Activated T-cell treated with anti-CD3 and anti-CD28 coated beads for 1 hour (primary cell): ENCODE measurements at places on chromosomes 16 and 17.
A peak's percentile ranks its signal among the peaks of the same experiment; 100 is the strongest.

DNA sequence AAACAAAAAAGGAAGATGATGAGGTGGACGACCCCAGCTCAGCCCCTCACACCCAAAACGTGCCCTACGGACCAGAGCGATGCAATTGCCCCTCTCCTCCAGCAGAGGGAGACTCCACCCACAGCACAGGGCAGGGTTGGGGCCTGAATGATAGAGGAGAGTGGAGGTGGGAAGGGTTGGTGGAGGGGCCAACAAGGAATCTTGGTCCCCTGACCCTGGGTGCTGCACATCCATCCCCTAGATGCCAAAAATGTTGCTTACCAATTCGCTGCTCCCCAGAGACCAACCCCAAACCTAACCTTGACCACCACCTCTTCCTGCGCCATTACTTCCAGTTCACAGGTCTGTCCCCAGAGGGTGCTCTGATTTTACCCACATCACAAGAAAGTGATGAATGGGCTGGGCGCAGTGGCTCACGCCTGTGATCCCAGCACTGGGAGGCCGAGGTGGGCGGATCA, 12.9 kb downstream of the P2RX5 start:
- peak; percentile 47 for DNase-seq

- no peak for DNase-seq
Measured at GRCh38 chr17:37725601-37726146, 19.2 kb downstream of the HNF1B start.

GRCh38 chr17:57914273-57915142, 40.7 kb downstream of the CUEDC1 start:
- DNase-seq: no peak

GRCh38 chr17:77286641-77287431, 146.1 kb downstream of the SEC14L1 start:
- no peak for DNase-seq

DNA sequence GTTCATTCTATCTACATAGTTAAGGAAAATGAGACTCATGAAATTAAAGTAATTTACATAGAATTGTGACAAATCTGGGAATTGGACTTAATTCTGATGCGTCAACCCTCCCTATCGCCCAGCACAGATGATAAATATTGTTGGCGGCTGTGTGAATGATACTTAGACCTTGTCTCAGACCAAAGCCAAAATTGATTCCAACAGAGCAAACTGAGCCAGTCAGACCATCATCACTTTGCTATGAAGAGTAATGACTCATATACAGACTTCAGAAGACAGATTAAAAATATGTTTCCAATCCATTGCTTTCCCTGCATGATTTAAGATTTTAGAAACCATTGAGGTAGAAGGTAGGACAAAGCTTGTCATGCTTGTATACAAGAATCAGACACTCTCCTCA, 1156.7 kb upstream of the CDH8 start:
- no peak for DNase-seq

DNA sequence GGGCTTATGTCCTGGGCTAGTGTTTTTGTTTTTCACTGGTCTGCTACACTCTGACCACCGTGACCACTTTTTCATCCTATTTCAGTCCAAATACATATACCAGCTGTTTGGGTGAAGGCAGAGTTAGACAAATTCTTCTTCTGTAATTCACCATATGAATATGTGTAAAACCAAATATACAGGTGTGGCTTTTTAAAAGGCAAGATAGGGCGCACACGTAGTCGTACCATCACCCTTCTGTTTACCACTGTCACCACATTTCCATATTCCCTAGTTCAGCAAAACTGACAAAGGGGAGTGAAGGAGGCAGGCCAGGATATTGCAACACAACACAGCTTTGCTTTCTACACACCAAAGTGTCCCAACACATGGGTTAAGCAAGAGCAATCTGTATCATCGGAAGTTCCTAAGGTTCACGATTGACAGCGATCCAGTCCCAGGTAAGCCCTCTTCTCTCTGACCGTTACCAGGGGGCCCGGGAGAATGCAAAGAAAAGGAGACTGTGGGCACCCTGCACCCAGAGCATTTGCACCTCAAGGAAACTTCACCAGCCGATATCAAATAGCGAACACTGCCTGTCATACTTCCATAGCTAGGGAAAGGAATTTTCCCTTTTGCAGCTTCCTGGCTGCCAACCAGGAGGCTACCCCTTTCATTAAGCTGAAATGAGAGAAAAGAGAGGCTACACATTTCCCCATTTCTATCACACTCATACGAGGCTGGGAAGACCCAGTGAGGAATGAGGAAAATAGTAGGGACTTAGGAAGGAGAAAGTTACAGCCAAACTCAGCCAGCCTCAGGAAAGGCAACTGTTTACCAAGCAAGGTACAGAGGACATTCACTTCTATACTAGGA, 23.1 kb downstream of the CREBBP start:
- no peak for DNase-seq

GRCh38 chr16:1338855-1339675, 5.6 kb downstream of the BAIAP3 start:
- no peak for DNase-seq

DNA sequence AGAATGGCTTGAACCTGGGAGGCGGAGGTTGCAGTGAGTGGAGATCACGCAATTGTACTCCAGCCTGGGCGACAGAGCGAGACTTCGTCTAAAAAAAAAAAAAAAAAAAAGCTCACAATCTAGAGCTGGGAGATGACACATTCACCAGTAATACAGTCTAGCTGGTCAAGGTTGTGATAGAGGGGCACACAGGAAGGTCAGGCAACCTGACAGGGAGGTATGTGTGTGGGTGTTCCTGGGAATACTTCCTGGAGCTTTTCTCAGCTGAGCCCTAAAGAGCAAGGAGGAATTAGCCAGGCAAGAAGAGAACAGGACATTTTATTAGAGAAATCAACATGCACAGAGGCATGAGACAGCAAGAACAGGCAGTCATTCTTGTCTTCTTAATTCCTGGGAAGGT, 216.7 kb downstream of the SHISA9 start:
- no peak for DNase-seq

- no peak for DNase-seq
Measured at GRCh38 chr16:56341656-56342399, 83.5 kb downstream of the AMFR start.

DNA sequence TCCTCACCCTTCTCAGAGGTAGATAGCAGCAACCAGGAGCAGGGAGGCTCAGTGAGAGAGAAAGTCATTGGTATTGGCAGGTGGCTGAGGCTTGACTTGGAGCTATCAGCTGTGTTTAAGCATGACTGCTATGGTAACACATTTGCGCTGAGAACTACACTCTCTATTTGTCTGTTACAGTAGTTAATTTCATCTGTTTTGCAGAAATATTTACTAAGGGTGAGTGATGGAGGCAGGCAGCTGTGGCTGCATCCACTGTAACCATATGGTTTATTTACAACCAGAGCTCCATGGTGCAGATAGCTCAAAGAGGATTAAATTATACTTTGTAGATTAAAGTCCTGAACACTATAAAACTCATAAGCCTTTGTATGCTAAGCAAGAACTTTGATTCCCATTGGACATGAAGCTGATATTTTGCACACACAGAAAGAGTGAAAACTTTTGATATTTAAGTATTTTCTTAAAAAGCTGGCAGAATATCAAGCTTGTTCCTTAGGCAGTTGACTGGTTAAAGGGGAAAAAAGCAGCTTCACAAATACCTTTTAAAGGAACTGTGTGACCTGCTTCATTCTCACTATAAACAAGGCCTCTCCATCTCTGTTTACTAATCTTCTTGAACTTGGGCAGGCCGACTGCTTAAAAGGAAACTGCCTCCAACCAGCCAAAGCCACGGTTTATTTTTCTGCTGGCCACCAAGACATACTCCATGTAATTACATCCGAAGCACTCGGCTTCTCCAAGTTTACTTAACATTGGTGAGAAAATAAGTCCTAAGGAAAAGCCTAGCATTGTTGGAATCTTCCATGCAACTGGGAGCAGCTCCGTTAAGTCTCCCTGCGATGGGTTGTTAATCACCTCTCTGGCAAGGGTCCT, 299.8 kb upstream of the ZFHX3 start:
- no peak for DNase-seq

GRCh38 chr17:509316-509715, 156.7 kb upstream of the RPH3AL start:
- DNase-seq: no peak

DNA sequence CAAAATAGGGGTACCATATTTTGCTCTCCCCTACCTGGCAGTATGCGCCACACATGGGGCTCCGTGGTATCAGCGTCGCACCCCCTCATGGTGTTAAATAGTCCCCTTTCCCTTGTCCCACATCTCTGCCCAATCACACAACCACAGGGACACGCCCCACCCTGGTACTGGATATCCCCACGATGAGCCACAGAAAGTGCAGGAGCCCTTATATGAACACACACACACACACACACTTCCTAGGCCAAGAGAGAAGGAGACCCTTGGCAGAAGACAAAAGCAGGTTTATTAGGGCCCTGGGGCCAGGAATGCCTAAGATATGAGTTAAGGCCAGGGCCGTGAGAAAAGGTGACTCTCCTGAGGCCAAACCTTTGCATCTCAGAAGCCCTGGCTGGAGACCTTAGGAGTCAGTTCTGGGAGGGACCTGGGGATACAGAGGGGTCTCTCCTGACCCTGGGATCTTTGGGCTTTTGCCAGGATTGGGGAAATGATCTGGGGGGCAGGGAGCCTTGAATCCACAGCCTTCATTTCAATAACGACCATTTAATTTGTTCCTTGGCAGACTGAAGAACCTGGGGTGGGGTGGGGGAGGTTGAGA, 11.6 kb downstream of the COPZ2 start:
- DNase-seq: no peak

DNA sequence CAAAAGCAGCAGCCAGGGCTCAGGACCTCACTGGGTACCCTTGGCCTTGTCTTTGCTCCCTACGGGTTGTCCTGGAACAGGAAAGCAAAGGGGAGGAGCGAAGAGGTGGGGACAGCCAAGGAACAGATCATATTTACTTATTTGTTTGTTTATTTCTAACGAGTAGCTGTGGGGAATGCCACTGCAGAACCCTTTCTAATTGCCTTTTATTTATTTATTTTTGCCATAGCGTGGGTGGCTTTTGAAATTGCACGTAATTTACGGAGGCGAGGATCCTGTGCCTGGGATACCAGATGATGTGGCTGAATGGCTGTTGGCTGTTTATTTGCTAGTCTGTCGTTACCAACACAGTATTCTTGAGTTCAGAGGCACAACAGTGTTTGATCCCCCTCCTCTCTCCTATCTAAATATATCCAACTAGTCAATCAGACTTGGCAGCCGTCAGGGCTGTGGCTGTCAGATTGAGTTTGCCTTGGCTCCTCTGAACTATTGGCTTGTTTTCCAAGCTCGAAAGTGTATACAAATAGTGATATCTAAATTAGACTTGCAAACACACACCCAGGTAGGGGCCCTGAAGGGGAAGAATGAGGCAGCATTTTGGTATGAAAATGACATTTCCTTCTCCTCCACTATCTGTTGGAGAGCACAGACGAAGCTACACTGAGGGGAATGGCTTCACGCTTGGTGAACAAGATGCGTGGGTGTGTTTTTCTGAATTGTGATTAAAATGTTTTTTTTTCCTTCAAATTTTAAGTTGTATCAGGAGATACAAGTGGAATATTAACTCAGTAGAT, 110.4 kb downstream of the MSI2 start:
- no peak for DNase-seq

- DNase-seq: no peak
Measured at GRCh38 chr16:86277221-86277620, 233.1 kb upstream of the FOXF1 start.

DNA sequence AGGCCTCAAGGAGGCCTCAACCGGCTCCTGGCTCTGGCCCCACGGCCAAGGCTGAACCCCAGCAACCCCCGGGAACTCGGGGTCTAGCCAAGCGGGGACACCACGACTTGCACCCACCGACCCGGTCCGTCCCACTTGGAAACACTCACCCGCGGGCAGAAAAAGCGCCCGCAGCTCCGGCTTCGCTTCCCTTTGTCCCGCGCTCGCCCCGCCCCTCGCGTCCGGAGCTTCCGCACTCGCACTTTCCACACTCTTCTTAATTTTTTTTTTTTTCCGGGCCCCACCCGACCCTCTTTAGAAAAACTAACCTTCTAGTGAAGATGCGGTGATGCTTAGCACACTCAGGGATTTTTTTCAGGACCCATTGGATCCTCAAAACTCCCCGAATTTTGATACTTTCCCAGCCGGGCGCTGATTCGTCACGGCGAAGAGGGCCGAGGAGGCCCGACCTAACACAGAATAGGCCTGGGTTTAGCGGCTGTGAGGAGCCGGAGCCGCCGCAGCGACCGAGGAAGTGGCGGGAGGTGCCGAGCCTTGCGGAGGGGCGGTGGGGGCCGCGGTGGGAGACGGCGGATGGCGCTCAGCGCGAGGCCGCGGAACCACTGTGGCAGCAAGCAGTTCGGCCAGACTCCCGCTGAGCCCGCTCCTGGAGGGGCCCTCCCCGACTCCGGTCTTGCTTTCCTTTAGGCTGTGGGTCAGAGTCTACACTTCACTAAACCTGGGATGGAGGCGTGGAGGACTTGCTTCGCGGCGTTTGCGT, at the start of gene SMARCE1:
Gene SMARCE1 (minus strand): TSS at position 195 of the 760 bp plus-strand sequence. CDS start 2,016 bp downstream, outside the sequence.
- DNase-seq: peak; percentile 63

DNA sequence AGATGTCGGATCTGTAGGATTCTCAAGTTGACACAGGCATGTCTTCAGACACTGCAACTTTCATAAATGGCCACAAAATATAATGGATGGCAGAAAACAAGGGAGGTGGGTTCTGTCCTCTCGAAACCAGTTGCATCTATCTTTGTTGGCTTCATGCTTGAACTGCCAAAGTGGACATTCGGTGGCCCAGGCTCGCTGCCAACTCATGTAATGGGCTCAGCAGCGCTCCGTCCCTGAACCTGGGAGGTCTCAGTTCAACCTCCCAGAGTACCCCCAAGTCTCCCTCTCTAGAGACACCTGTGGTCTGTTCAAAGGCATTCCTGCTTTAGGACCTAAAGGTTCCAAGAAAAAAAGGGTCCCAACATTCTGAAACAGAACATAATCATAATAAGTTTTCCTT, 71.9 kb downstream of the NXN start:
- no peak for DNase-seq

DNA sequence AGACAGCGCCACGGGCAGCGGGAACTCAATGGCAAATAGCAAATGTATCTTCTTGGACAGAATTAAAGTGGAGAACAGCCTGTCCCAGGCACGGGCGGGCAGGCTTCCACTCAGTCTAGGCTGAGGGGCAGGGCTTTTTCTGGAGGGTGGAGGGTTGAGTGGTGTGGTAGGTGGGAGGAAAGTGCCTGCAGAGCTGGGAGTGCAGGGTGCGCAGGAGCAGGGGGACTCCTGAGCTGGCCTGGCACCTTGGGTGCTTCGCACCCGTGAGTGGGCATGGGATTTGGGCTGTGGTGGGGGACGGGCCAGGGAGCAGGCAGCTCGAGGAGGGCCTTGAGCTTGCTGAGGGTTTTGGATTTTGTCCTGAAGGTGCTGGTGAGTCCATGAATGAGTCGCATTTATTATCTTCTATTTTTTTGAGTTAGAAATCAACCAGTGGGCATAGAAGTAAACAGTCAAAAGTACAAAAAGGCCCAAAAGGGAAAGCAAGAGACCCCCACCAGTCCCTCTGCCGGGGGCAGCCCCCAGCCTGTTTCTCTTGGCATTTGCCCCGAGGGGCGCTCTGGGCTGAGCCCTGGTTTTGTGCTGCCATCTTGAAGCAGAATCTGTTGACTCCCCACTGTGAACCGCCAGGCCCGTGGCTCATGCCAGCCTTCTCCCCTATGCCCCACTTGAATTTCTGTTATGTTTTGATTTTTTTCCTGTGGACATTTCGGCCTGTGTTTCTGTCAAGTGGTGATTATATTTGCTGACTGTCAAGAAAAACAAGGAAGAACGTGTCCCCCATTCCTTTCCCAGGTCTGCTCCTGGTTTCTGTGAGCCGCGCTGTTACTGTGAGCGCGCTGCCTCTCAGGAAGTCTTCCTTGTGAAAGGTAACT, 8.2 kb downstream of the ADORA2B start:
- no peak for DNase-seq

GRCh38 chr17:48555258-48556228, 10.6 kb upstream of the HOXB2 start:
- no peak for DNase-seq

- DNase-seq: no peak
Measured at GRCh38 chr16:86317813-86318650, 192.3 kb upstream of the FOXF1 start.
